ENCODE measurements at places on chromosomes 7 and 10.

- peak; percentile 41 for DNase-seq
Measured at GRCh38 chr7:11193131-11193867, 219.6 kb downstream of the PHF14 start.

DNA sequence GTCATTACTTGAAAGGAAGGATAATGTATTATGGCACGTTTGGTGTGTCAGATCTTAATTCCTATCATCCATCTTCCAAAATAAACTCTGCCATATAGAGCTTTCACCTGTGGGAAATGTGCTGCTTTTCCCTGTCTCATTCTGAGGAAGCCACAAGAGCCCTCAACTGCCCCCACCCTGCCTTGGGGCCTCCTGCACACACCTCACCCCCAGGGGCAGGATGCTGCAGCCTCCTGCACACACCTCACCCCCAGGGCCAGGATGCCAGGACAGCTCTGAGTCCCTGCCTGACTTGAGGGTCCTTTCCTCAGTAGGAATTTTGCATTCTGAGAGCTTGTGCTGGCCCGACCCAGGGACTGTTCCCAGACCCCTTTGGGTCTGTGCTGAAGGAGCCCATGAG, 67.1 kb downstream of the COL13A1 start:
- DNase-seq, result no peak

DNA sequence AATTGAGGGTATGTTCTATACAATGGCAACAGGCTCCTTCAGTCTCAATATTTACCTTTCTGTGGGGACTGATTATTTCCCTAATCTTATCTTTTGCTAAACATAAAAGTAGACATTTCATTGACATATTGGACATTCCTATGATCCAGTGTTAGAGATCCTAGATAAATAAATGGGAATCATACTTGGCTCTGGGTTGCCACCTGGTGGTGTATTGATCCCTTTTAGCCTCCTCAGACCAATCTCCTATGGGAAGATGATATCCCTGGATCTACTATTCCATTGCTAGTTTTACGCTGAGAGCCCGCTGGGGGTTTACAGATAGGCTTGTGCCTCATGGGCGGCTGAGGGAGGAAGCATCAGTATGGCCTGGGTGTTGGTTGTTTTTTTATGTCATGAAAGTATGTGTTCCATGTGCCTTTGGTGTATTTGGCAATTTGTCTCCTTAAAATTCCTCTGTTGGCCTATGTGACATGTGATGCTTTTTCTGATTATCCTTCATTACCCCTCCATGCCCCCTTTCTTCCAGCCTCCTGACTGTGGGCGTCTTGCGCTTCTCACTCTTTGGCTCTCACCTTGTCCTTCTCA, 18.8 kb downstream of the CELF2 start:
- DNase-seq, result peak; percentile 25

DNA sequence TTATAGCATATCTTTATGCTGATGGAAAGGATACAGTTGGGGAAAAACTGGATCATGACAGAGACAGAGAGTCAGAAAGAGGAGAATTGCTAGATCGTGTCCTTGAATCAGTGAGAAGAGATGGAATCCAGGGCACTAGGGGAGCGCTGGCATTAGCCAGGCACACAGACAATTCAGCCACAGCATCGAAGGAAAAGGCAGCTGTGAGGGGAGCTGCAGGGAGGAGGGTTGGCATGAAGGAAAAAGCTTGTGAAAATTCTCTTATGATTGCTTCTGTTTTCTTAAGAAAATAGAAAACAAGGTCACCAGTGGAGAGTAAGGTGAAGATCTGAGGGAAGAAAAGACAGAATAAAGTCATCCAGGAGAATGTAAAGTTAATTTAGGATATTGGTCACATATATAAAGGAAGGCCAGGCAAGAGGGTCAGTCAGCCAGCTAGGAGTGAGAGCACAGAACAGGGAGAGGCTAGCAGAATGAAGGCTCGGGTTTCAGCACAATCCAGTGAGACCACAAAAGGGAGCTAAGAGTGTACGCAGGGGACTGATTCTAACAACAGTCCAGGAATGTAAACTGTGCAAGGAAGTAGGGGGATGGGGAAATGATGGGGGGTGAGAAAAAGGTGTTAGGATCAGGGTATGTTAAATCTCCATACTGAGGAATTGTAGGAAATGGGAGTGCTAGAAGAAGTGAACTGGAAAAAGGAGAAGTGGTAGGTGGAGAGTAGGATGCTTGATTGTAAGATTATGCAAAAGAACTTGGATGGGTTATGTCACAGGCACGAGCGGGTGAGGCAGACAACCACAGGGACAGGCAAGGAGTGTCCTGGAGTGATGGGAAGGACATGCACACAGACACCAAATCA, 112.0 kb downstream of the RNF32 start:
- peak; percentile 30 for DNase-seq

DNA sequence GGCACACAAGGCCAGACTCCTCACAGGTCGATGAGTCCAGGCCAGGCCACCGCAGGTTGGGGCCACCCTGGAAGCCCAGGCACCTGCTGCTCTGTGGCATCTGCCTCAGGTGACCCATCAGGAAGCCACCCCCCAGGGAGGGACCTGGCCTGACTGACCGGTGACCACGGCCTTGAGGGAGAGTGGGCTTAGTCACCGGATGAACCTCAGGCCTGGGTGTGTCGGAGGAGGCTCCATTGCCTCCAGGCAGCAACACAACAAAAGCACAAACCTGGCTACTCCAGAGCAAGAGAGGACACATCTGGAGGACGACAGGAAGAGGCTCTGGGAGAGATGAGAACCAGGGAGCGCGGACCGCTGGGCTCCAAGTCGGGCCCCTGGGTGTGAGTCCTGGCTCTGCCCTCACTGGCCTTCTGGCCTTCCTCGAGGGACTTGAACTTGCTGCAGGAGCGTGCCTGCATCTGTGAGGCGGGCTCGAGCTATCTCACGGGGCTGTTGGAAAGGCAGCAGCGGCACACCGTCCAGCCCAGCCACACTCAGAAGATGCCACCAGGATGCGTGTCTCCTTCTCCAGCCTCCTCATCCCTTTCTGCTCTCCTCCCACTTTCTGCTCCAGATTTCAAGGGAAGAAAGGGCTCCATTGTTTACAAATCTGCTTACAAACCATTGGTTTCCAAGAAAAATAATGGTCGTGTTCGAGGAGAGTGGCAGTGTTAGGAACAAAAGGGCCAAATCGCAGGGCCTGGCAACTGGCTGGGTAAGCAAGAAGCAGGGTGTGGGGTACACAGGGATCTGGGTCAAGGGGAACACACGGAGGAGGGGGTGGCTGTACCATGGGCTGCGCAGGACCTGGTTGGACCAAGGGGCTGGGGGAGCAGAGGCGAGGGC, 152.9 kb downstream of the ADAM12 start:
- DNase-seq, result no peak

DNA sequence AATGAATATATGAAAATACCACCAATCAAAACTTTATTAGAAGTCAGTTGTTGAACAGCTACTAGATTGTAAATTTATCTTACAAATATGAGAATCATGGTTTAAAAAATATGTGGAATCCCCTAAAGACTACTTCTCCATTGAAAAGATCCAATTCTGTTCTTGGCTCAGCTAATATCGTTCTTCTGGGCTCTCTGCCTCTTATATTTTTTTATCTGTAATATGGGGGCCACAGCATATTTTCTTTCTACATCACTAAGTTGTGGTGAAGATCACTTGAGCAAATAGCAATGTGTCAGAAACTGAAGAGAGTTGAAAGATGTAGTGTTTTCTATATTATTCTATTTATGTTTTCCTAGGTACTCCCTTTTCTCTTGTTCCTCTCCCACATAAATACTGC, 198.1 kb downstream of the FZD1 start:
- no peak for DNase-seq

GRCh38 chr10:21943633-21944265, 59.8 kb downstream of the DNAJC1 start:
- no peak for DNase-seq

GRCh38 chr7:36349626-36350025, 40.0 kb upstream of the ANLN start:
- no peak for DNase-seq

DNA sequence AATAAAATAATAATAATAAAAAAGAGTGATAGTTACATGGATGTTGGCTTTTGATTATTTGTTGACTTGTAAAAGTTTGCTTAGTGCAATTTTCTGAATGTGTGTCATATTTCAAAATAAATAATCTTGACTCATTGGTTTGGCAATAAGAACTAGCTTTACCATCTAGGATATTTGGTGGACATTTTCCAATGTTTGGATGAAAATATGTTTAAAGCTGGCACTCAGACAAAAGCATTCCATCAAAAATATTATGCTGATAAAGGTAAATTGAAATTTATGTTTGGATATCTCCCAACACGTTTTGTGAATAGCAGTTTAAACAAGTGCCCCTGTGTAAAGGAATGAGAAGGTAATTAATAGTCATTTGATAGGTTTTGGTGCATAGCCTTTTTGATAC, 62.5 kb upstream of the KCNMA1 start:
- DNase-seq, result no peak

GRCh38 chr10:29273478-29273877, 15.4 kb upstream of the LYZL1 start:
- no peak for DNase-seq

GRCh38 chr10:8275911-8276310, 221.4 kb downstream of the GATA3 start:
- no peak for DNase-seq

DNA sequence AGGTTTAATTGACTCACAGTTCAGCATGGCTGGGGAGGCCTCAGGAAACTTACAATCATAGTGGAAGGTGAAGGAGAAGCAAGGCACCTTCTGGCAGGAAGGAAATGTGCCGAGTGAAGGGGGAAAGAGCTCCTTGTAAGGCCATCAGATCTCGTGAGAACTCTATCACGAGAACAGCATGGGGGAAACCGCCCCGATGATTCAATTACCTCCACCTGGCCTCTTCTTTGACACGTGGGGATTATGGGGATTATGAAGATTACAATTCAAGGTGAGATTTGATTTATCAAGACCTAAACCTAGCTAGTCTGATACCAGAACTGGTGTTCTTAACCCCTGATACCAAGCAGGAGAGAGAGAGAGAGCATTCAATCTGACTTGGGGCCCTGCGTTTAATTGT, 258.7 kb downstream of the PTEN start:
- no peak for DNase-seq

GRCh38 chr7:39890411-39890810, 59.6 kb upstream of the CDK13 start:
- DNase-seq, result no peak

- no peak for DNase-seq
Measured at GRCh38 chr7:104548861-104549260, 220.5 kb downstream of the LHFPL3 start.

GRCh38 chr10:128263891-128264688, 137.9 kb upstream of the MKI67 start:
- DNase-seq, result peak; percentile 81

DNA sequence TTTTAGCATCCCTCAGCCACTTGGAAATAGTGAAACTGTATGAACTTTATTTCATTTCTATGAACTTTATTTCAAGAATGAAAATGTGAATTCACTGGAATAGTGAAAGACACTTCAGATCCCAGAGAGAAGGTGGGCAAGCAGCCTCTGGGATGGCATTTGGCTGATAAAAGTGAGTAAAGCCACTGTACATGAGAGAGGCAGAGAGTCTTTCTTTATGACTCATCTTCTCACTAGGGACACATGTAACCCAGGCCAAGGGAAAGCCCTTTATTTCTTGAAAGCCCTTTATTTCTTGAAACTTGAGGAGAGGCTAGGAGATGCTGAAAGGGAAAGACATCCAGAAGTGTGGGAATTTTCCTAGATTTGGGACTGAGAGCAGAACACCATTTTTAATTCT, 148.9 kb upstream of the SMIM30 start:
- no peak for DNase-seq

DNA sequence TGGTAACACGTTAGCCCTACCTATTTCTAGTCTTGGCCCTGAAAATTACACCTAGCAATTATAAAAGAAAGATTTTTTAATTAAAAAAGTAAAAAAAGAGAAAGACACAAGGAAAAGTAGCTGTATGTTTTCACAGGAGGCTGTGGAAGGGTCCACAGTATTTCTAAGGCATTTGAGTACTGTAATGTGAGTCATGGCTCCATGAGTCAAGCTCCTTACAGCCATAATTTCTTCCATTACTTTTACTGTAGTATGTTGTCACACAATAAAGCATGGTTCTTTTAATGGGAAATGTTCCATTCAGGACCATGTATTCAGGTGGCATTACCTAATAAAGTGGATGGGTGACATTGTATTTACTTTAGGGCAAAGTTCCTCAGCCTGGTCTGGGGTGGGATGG, 113.4 kb downstream of the GPR37 start:
- DNase-seq, result no peak

DNA sequence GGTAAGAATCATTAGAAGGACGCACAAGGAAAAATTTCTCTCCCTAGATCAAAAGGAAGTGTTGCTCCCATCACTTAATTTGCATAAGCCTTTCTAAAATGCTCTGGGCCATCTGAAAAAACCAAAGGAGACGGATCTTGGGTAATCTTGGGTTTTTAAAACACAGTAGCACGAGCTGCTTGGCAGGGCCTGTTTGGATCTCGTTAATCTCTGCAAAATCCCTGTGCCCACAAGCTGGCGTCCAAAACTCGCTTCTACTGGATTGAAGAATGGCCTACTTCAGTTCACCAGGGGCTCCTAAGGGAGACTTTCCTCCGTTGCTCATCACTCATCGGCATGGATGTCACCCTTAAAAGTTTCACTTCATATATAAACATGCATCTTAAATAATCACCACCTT, 128.6 kb downstream of the RNF216 start:
- no peak for DNase-seq

GRCh38 chr10:1068380-1069361, 12.5 kb downstream of the WDR37 start:
- DNase-seq, result no peak

Data from nephron progenitor cell (in vitro differentiated cells).